Activated CD4-positive, alpha-beta T cell treated with anti-CD3 and anti-CD28 coated beads for 1 hour (primary cell): ENCODE measurements at places on chromosomes 2 and 18.

DNA sequence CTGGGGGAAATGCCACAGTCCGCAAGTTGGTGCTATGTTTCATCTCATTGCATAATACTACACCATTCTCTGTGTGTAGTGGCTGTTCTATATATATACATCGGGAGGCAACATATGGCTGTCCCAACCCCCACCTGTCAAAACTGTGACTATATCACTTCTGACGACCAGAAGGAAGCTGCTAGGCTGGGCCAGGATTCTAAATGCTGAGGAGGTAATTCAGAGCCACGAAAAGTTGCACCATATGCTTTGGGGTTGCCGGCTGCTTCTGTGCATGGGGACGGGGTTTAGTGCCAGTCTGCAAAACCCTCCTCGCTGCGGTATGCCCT lies 117.3 kb downstream of the MSH2 start:
- no peak for DNase-seq

- DNase-seq = no peak
These were observed 3.8 kb downstream of the GALNT5 start for GRCh38 chr2:157261199-157261782.

DNA sequence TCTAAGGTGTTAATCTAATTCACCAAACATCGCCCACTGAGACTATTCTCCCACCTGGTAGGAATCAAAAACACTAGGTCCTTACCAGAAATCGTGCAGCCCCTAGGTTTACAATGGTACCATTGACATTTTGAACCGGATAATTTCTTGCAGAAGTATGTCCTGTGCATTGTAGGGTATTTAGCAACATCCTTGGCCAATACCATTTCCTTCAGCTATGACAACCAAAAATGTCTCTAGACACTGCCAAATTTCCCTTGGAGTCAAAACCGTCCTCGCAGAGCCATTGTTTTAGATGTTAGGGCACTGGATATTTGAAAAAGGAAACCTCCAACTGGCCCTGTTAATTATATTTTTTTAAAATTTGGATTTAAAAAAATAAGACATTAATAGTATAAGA lies 3.8 kb downstream of the VPS54 start:
- DNase-seq = no peak

- no peak for DNase-seq
These were observed 35.5 kb downstream of the ITGA6 start for GRCh38 chr2:172462849-172463381.

GRCh38 chr2:127007652-127008051 lies 99.3 kb downstream of the BIN1 start:
- DNase-seq = no peak

DNA sequence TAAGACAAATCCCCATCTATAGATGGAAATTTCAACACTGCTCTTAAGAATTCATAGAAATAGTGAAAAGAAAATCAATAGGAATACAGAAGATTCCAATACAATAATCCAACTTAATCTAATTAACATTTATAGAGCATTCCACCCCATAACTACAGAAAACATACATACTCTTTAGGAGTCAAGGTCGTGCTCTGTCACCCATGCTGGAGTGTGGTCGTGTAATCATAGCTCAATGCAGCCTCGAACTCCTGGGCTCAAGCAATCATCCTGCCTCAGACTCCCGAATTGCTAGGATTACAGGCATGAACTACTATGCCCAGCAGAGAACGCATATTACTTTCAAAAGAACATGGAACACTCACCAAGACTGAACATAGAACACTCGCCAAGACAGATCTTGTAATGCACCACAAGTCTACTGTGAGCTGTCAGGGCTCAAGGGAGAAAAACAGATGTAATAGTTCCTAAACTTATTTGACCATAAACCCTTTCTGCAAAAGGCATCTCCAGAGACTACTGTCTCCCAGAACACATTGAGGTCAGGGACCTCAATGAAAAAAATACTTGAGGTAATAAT lies 14.1 kb downstream of the MEMO1 start:
- no peak for DNase-seq

DNA sequence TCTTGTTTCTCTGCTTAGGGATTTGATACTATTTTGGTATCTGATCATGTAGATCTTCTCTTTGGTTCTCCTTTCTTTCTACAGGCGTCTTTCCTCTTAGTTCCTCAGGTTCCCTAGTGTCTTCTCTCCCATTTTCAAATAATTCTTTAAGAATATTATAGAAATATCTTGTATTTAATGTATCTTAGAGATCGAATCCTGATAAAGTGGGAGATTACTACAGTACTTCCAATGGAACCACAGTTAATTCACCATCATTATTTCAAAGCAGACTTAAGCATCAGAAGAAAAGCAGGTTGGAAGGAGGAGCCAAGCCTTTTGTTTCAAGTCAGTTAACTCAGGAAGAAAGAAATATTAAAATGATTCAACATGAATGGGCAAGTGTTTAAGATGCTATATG lies 1.1 kb upstream of the CHN1 start:
- no peak for DNase-seq

DNA sequence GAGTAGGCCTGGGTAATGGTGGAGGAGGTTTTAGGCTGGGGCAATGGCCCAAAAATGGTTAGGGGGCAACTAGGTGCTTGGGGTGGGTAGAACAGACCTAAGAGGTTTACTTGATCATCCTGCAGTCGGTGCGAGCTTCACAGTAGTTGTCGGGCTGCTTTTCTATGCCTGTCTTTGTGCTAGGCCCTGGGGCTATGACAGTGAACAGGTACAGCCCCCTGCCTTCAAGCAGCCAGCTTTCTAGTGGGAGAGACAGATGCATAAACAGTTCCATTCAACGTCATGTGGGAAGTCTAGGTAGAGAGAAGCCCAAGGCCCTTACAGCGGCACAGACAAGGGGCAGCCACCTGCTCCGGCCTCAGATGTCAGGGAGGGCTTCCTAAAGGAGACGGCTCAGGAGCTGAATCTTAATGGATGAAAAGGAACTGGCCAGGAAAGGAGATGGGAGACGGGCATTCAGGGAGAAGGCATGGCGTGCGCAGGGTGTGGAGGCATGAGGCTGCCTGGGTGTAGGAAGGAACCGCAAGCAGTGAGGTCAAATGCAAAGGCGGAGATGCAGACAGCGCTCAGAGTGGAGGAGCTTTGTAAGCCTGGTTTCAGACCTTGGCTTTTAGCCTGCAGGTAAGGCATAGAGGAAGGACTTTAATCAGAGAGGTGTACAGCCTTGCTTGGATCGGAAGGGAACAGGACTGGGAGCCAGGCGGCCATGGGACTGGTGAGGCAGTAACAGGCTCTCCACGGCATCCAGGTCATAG lies 6.0 kb downstream of the CTIF start:
- DNase-seq = no peak

- no peak for DNase-seq
These were observed 3.4 kb downstream of the SERTAD2 start for GRCh38 chr2:64650296-64650695.

- DNase-seq = no peak
These were observed 109.9 kb upstream of the EPC2 start for GRCh38 chr2:148534416-148535204.

DNA sequence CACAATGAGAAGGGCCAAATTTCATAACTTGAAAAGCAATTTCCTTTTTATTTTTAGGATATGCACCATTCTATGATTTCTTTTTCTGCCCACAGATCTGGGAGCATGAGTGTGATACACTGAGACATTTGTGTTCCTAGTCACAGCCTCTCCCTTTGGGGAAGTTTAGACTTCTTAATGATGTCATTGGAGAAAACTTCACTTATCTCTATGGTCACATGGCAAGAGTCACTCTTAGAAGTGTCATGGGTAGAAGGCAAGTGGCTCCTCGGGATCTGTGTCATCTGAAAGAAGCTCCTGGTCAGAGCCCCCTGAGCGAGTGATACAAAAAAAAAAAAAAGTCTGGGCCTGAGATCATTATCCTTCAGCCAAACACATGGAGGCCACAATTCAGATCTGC lies 62.5 kb upstream of the LGALSL start:
- DNase-seq = no peak

- DNase-seq = no peak
These were observed 93.5 kb downstream of the MYT1L start for GRCh38 chr2:2237563-2237962.

DNA sequence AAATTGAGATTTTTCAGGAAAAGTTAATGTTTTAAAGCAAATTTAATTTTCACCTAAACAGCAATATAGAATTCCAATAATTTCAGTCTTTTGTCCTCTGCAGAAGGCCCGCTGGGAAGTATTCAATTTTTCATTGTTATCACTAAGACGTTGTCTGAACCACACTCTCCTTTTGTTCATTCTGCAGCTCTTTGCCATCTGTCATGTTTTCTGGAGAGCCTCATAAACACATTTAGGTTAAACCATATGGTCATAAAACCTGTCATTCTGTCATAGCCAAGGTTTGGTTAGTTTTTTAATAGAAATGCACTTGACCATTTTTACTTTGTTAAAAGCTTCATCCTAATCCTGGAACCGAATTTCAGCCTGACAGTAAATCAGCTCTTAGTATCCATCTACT lies 54.0 kb upstream of the PGAP1 start:
- DNase-seq = no peak

- no peak for DNase-seq
These were observed 107.5 kb downstream of the TMEM18 start for GRCh38 chr2:569681-570080.
